Activated CD4-positive, alpha-beta T cell treated with anti-CD3 and anti-CD28 coated beads for 48 hours (primary cell): ENCODE measurements at places on chromosomes 5 and 9.

- no peak for DNase-seq
Measured at GRCh38 chr5:175714479-175715085, 56.7 kb downstream of the HRH2 start.

DNA sequence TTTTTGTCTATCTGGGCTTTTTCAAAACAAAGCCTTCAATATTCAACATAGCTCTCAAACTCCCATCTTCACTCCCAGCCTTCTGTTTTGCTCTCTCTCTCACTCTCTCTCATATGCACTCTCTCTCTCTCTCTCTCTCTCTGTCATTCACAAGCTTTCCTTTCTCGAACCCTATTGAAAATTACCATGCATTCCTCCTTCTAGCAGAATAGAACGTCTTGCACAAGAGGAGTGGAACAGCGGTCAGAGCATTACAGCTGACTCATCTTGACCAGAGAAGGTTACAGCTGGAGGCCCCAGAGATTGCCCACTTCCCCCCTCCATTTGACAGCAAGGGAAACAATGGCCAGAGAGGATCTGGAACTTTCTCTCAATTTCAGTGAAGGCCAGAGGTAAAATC is 51.0 kb upstream of the LIFR start:
- no peak for DNase-seq

- DNase-seq: no peak
Measured at GRCh38 chr5:39021413-39021812, 52.8 kb downstream of the RICTOR start.

- DNase-seq: no peak
Measured at GRCh38 chr5:2023196-2023595, 140.5 kb upstream of the IRX4 start.

DNA sequence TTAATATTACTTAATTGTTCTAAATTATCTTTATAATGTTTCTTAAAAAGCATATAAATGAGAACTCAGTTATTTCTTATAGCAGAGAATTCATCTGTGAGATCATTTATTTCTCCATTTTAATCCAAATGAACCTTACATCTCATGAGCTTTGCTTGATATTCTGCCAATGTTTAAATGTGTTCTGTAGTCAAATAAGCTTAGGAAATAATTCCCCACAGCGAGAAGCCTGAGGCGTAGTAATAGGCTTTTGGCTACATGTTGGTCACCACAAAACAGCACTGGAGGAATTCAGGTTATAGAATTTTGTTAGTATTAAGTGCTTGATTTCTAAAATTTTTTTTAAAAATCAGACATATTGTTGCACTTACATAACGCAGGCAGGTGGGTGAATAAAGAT is 585.3 kb upstream of the RORB start:
- no peak for DNase-seq

DNA sequence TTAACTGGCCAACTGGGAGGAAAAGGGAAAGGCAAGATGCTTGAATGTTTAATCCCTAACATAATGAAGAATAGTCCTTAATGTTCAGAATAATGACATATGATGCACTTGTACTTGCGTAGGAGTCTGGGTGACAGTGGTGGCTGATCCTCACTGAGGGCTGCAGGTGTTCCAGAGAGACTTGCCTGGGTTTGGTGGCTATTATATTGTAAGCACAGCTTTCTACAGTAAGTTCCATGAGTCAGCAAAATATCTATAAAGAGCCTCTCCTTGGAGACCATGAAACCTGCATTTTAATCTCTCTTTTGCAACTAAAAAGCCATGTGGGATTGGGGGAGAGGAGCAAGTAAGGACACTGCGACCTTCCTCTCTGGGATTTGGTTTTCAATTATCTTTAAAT is 1.9 kb upstream of the NPR2 start:
- DNase-seq: no peak

DNA sequence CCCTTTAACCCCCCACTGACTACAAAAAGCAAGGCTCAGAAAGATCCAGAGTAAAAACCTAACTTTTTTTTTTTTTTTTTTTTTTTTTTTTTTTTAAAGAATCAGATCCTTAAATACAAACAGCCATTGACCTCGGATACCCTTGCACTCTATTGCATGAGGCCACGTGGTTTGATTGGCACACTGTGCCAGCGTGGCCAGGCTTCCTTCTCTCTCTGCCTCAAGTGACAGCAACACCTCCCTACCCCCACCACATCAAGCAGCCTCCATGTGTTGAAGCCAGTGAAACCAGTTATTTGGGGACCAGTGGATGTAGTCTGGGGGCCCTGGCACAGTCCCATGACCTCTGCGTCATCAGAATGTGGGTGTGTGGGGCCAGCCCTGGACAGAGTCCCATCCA is 71.4 kb downstream of the OTULIN start:
- no peak for DNase-seq

DNA sequence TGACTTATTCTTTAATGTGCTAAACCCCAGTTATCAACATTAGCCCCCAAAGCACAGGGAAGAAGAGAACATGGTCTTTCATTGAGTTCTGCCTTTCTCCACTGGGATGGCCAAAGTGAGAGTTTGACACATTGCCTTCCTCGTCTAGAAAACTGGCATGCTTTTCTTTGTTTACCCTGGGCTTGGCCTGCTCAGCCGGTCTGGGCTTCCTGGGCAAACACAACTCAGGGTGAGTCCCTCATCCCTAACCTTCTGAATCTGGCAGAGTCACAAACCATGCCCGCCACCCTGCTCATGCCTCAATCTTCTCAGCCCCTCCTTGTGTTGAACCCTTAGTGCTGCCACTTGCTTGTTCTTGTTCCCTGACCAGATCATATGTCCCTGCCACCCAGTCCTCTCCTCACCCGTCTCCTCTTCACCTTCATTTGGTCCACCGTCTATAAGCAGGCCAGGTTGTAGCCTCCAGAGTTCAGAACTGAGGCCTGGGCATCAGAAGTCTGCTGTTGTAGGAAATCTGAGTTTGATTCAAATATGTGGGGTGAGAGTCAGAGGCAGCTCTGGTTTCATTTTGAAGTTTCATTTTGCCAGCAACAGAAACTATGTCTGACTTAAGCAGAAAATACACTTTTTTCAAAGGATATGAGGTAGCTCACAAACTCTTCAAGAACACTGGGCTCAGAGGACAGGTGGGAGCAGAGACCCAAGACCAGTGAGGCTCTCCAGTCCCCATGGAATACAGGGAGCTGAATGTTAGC is 217.6 kb downstream of the NDUFS4 start:
- no peak for DNase-seq
